Heart right ventricle (tissue), 16 donors: ENCODE measurements at places on chromosomes 3 and 15. TPM values are rescaled to one million over a fixed set of nuclear protein-coding genes. Genes with fewer than 3 reads are reported as not detected.

GRCh38 chr3:146501752-146502151 lies 32.4 kb upstream of the PLSCR2 start:
- H3K27ac ChIP-seq = no peak overlapping the region
- peaks cover 4% of the 10 kb centered on the region for H3K4me1 ChIP-seq
- no peaks in the 10 kb centered on the region for H3K27me3 ChIP-seq
- H3K36me3 ChIP-seq = no peaks in the 10 kb centered on the region
- H3K4me3 ChIP-seq = no peak overlapping the region

DNA sequence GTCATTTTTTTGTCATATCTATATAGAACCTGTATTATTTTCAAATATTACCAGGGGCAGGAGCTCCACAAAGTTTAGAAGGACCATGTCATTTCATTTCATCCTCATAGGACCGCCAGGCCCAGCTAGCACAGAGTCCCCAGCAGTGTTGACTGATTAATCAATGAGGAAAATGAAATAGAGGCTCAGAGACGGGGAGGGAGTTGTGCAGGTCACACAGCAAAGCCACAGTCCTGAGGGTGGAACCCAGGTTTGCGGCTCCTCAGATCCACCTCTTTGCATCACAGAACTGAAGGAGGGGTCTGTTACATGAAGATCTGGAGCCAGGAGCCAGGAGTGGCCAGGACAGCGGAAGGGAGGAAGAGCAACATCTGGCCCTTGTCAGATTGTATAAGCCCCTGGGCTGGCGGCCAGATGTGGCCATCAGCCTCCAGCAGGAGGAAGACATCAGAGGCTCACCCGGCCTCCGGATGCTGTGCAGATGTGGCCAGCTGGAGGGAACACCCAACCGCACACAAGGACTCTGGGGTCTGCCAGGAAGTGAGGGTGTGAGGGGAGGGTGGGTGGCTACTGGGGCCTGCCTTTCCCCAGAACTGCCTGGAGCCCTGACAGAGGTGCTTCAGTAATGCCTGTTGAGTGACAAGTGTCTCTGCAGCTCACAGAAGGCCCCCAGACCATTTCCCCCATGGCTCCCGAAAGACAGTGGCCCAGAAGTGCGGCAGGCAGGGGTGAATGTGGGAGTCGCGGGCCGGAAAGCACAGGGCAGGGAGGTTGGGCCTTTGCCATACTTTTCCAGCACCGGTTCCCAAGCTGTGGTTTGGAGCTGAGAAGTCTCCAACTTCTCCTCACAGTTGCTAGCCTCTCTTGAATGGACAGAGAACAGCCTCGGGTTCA lies 21.3 kb downstream of the EFCC1 start:
- no peak overlapping the region for H3K4me3 ChIP-seq
- peak overlapping the region; percentile 61 for H3K27ac ChIP-seq
- no peaks in the 10 kb centered on the region for H3K27me3 ChIP-seq
- H3K36me3 ChIP-seq = no peaks in the 10 kb centered on the region
- peaks cover 31% of the 10 kb centered on the region for H3K4me1 ChIP-seq

- DNase-seq = no peak
- H3K4me1 ChIP-seq = peaks cover 8% of the 10 kb centered on the region
- no peaks in the 10 kb centered on the region for H3K36me3 ChIP-seq
- H3K27ac ChIP-seq = no peak overlapping the region
- H3K4me3 ChIP-seq = no peak overlapping the region
Measured at GRCh38 chr3:53774414-53774813, 71.8 kb downstream of the CHDH start.

DNA sequence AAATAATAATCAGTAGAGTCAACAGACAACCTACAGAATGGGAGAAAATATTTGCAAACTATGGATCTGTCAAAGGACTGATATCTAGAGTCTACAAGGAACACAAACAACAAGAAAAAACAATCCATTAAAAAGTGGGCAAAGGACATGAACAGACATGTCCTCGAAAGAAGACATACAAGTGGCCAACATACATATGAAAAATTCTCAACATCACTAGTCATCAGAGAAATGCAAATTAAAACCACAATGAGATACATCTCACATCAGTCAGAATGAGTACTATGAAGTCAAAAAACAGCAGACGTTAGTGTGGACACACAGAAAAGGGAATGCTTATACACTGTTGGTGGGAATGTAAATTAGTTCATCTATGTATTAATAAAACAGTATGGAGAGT lies 33.7 kb downstream of the SLC2A2 start:
- no peak overlapping the region for H3K4me3 ChIP-seq
- no peak for DNase-seq
- H3K36me3 ChIP-seq = no peaks in the 10 kb centered on the region
- H3K4me1 ChIP-seq = peaks cover 2% of the 10 kb centered on the region

- H3K4me1 ChIP-seq = peaks cover 53% of the 10 kb centered on the region
- no peaks in the 10 kb centered on the region for H3K36me3 ChIP-seq
- H3K27ac ChIP-seq = no peak overlapping the region
- no peaks in the 10 kb centered on the region for H3K27me3 ChIP-seq
- no peak overlapping the region for H3K4me3 ChIP-seq
Measured at GRCh38 chr3:149967086-149967685, 3.5 kb downstream of the PFN2 start.

- no peaks in the 10 kb centered on the region for H3K4me1 ChIP-seq
- H3K4me3 ChIP-seq = no peak overlapping the region
- no peak for DNase-seq
Measured at GRCh38 chr3:67094167-67094566, 96.1 kb downstream of the KBTBD8 start.

DNA sequence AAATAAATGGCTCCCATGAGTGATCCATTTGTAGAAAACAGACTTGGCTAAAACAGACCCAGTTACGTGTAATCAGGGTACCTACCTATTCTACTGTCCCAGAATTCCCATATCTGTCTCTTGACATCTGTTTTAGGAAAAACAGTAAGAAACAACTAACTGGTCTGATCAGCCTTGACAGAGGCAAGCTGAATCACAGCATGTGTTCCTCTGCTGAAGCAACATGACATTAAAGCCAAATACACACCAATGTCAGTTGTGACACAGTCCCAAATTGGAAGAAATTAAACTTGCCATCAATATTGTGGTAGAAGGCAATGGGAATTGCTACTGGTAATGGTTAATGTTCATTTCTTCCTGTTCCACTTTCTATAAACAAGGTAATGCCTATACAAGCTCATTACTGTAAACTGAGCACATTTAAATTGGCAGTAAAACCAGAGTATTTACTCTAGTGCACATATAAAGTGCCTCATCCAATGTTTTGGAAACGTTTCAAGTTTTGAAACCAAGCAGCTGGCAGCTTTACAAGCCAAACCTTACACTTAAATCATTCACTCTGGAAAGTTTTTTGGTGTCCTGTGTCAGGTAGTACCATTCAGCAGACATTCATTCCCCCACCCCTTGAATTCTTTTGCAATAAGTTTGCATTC lies 27.0 kb downstream of the ALDH1A2 start:
- H3K4me1 ChIP-seq = peaks cover 20% of the 10 kb centered on the region
- no peak overlapping the region for H3K27ac ChIP-seq

- no peak for DNase-seq
- H3K36me3 ChIP-seq = no peaks in the 10 kb centered on the region
- peaks cover 64% of the 10 kb centered on the region for H3K4me1 ChIP-seq
- no peaks in the 10 kb centered on the region for H3K27me3 ChIP-seq
- no peak overlapping the region for H3K27ac ChIP-seq
Measured at GRCh38 chr15:92020804-92021203, 167.3 kb downstream of the SLCO3A1 start.

GRCh38 chr15:93987068-93987467 lies 244.3 kb upstream of the MCTP2 start:
- H3K4me1 ChIP-seq = peaks cover 22% of the 10 kb centered on the region
- H3K27ac ChIP-seq = peak overlapping the region; percentile 40
- H3K27me3 ChIP-seq = peaks cover 9% of the 10 kb centered on the region
- H3K36me3 ChIP-seq = no peaks in the 10 kb centered on the region
- DNase-seq = no peak

Gene CTSH
- 68.1 TPM for polyA plus RNA-seq

Gene ARL6IP5
- polyA plus RNA-seq = 224 TPM

Gene PARP16
- polyA plus RNA-seq = 3.1 TPM
